GM13976 (cell line): ENCODE measurements at places on chromosomes 5 and 9.

- no peak for DNase-seq
Observed at GRCh38 chr5:142829801-142830220, 59.6 kb downstream of the ARHGAP26 start.

GRCh38 chr9:114989600-114990410 is 59.4 kb upstream of the TNFSF8 start:
- peak; percentile 26 for DNase-seq

GRCh38 chr5:88833371-88834130 is 49.4 kb downstream of the MEF2C start:
- no peak for DNase-seq

DNA sequence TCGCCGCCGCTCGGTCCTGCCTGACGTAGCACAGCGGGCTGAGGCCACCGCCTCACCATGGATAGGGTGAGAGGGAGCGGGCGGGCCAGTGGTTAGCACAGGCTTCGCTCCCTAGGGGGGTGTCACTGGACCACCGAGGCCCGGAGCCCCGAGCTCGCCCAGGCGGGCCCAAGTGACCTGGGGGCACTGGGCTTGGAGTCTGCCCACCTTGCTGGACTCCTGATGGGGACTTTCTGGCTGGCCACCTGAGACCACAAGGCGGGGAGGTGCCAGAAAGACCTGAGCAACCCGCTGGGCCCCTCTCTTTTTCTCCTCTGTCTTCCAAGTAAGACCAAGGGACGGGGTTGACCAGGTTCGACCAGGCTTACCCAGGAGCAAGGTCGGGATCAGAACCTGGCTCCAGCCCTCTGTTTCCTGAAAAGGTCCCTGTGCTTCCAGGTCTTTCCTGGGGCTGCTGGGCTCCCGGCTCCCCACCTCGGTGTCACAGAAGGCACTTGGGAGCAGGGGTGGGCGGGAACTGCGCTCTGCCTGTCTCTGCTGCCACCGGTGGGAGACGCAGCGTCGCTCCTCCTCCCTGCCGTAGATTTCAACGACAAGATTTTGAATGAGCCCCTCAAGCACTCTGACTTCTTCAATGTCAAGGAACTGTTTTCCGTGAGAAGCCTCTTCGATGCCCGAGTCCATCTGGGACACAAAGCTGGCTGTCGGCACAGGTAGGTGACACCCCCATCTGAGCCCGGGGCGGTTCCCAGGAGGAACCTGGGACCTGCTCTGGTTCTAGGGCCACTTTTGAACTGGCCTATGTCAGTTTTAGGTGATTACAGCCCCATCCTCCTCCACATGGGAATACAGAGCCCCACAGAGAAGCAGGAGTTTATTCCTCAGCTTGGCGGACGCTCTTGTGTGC is 1.0 kb downstream of the MRPS2 start:
- peak; percentile 86 for DNase-seq

DNA sequence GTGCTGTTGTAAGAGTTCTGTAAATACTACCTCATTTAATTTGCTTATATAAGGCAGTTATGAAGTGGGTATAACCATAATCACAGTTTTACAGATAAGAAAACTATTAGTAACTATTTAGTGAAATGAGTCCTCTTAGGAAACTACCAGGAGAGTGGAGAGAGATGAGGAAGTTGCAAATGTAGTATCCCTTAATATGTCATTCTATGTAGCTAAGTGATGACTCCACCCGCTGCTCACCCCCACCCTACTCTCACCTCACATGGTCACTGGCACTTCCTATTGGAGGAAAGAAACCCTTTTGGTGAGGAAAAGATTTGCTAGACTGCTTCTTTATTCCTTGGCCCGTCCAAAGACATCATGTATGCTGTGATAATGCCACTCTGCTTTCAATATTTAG is 241.8 kb upstream of the SLC24A2 start:
- no peak for DNase-seq

DNA sequence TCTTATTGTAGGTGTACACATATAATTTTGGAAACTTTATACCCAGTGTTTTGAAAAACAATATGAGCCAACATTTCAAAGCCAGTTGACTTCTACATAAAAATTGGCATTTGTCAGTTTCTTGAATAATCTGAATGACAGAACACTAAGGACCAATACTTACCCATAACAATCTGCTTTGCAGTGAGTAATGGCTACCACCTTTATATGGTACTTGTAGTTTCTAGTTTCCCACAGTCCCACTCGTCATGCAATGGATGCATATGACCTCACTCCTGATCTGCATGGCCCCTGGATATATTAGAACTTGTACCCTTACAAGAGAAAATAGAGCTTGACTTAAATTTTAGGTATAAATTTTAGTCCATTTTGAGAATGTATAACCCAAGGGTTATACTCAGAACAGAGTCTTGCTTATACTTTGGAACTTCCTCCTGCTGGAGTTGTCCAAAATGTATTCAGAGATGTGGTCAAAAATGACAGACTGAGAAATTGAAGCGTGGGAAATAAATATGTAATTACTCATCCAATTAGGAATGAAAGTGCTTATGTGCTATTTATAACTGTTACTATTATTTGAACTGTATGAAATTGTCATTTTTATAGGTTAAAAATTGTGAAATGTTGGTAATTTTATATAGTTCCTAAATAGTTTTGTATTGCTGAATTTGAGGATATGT is 19.5 kb downstream of the XRCC4 start:
- no peak for DNase-seq
